ENCODE measurements at places on chromosomes 4 and X. TPM values are rescaled to one million over a fixed set of nuclear protein-coding genes. Genes with fewer than 3 reads are reported as not detected.

The VCX3A gene
- total RNA-seq, result not detected

The CENPI gene
- total RNA-seq, result 0.52 TPM

The TMPRSS11F gene
- total RNA-seq, result not detected

The SORCS2 gene
- not detected for total RNA-seq

The FHDC1 gene
- total RNA-seq, result 0.10 TPM

The MMRN1 gene
- total RNA-seq, result 6.5 TPM

The IL3RA gene
- total RNA-seq, result 0.60 TPM

The DBET gene
- not detected for total RNA-seq

The VBP1 gene
- 21.0 TPM for total RNA-seq

The IL1RAPL1 gene
- not detected for total RNA-seq

The TRIM60 gene
- total RNA-seq, result not detected

The CPE gene
- total RNA-seq, result not detected

The RAB39B gene
- total RNA-seq, result 6.5 TPM

The TEC gene
- 2.4 TPM for total RNA-seq

The TRAM1L1 gene
- total RNA-seq, result not detected

The FOXR2 gene
- total RNA-seq, result not detected

The HS3ST1 gene
- not detected for total RNA-seq

The SPANXN4 gene
- total RNA-seq, result not detected

The OPN1MW3 gene
- not detected for total RNA-seq

The GC gene
- not detected for total RNA-seq

The HSD17B13 gene
- total RNA-seq, result not detected

The BTK gene
- total RNA-seq, result 10.0 TPM

The DIPK2B gene
- total RNA-seq, result not detected

The ZNF157 gene
- total RNA-seq, result 0.55 TPM

The USP51 gene
- total RNA-seq, result 1.8 TPM

The AKAP4 gene
- total RNA-seq, result not detected

The RBM46 gene
- not detected for total RNA-seq
